ENCODE measurements at places on chromosomes 13 and 19.

DNA sequence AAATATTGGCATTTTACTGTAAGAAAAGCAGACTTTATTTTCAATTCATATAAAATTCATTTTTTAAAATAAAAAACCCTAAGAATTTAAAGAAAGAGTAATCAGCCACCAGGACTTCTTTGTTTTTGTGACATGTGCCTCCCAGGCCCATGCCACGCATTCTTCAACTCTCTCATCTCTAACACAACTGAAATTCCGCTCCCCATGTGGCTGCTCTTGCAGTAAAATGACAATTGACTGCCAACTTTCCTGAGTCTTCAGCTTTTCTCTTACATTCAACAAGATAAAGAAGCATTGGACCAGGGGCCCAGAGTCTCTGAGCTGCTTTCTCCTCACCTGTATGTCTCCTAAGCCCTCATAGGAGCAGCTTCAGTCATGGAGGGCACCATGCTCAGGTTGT is 372.1 kb downstream of the UQCRFS1 start:
- DNase-seq = no peak

GRCh38 chr13:29924482-29925350 is 74.3 kb upstream of the UBL3 start:
- DNase-seq = no peak

DNA sequence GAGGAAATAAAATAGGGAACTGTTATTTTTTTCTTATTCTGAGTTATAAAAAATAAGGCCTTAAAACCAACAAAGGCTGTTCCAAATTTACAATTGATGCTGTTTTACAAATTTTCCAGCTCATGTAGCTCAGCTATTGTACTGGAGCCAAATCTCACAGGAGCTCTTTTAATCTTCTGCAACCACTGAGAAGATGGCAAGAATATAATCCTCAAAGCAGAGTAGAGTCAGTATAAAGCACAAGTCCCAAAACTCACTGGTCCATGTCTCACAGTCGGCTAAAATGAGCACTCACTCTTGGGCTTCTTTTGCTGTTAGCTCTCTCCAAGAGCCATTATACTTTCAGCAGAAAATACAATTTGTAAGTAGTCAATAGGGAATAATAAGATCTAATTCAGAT is 1074.4 kb upstream of the PRR20A start:
- DNase-seq = no peak

DNA sequence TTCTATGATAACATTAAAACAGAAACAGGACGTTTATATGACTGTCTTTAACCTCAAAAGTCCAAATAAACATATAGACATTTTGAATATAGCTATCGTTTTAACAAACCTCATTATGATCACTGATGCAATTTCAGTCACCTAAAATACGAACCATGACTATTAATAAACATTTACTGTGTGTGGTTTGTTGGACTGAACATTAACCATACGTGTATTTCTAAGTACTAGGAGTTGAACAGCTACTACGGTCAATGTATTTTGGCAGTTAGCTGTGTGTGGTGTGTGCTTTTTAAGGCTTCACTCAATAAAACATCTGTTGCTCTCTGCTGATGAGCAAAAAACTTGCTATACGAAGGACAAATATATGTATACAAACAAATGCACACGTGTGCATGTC is 281.4 kb downstream of the ABCC4 start:
- no peak for DNase-seq

DNA sequence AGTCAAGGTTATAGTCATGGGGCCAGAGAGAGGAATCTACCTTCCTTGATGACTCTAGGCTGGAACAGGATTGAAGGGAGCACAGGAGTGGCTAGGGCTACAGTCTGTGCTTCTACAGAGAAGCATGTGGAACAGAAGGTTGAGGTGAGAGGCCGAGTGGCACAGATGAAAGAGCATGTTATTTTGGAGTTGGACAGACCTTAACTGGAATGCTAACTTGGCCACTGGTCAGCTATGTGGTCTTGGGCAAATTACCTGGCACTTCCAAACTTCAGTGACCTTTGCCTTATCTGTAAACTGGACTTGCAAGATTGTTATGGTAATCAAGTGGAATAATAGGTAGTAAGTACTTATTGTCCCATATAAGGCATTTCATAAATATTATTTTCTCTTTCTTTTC is 252.7 kb downstream of the KCNRG start:
- no peak for DNase-seq

GRCh38 chr13:89181041-89181440 is 1509.9 kb downstream of the SLITRK5 start:
- DNase-seq = no peak

DNA sequence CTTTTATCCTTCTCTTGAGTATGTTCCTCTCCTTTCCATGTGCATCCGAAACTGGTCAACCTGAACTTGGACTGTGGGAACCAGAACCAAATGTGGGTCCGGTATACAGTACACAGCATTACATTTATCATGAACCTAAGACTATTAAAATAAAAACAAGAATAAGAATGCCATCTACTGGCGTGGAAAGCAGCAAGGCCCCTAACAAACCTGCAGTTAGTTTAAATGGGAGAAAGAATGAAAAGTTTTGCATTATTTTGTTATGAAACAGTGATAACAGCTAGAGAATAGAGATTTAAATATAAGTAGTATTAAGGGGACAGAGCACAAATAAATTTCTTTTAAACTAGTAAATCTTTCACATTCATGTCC is 159.5 kb downstream of the RBM26 start:
- DNase-seq = no peak

GRCh38 chr13:44868397-44868796 is 120.9 kb downstream of the NUFIP1 start:
- no peak for DNase-seq

- DNase-seq = no peak
Measured at GRCh38 chr19:12623361-12624031, 12.8 kb downstream of the ZNF791 start.

DNA sequence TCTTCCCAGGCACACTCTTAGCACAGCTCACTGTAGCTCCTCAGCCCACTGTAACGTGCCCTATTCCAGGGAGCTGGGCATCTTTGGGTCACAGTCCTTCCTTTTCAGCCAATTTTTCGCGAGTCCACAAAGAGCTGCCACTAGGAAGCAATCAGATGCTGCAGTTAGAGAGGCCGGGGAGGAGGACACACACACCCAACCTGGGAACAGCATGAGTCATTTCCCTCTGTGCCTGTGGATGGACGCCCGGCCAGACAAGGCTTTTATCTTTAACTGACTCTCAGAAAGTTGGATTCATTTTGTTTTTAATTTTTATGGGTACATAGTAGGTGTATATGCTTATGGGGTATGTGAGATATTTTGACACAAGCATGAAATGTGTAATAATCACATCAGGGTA is 918.6 kb downstream of the UQCRFS1 start:
- no peak for DNase-seq

GRCh38 chr13:112907286-112907685 is 61.7 kb upstream of the MCF2L start:
- no peak for DNase-seq

DNA sequence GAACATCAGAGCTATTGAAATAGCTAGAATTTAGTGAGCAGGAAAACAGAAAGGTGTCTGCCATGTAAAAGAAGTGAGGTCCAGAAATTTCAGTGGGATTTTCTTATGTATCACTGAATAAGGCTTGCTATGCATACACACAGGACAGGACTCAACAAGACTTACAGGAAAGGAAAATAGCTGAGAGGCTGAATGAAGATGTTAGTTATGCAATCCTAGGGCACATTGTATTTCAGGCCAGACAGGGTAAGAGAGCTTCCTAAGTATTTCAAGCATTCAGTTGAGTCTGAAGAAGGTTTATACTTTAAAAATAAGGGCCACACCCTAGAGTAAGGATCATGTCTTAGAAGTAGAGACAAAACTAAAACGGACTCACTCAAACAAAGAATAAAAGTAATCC is 419.9 kb upstream of the PRR20A start:
- DNase-seq = no peak

- DNase-seq = no peak
Measured at GRCh38 chr13:73167028-73167820, 108.4 kb downstream of the KLF5 start.

DNA sequence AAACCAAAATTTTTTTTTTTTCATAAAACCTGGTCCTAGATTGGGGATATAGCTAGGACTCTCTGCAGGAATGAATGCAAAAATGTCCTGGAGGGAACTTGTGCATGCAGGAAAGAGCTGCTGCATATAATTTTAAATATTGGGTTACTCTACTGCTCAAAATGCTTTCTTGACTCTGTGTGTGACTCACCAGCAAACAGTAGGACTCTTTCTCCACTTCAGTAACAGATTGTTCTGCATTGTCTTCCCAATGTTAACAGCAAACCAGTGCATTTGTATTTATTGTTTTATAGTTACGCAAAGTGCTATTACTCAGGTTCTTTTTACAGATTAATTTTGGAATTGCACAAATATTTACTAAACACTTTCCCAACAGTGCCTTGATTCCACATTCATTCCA is 163.7 kb upstream of the KL start:
- no peak for DNase-seq

- no peak for DNase-seq
Measured at GRCh38 chr13:34302596-34302995, 484.6 kb downstream of the RFC3 start.
